B cell (primary cell): ENCODE measurements at places on chromosomes 6 and 20.
A peak's percentile ranks its signal among the peaks of the same experiment; 100 is the strongest.

DNA sequence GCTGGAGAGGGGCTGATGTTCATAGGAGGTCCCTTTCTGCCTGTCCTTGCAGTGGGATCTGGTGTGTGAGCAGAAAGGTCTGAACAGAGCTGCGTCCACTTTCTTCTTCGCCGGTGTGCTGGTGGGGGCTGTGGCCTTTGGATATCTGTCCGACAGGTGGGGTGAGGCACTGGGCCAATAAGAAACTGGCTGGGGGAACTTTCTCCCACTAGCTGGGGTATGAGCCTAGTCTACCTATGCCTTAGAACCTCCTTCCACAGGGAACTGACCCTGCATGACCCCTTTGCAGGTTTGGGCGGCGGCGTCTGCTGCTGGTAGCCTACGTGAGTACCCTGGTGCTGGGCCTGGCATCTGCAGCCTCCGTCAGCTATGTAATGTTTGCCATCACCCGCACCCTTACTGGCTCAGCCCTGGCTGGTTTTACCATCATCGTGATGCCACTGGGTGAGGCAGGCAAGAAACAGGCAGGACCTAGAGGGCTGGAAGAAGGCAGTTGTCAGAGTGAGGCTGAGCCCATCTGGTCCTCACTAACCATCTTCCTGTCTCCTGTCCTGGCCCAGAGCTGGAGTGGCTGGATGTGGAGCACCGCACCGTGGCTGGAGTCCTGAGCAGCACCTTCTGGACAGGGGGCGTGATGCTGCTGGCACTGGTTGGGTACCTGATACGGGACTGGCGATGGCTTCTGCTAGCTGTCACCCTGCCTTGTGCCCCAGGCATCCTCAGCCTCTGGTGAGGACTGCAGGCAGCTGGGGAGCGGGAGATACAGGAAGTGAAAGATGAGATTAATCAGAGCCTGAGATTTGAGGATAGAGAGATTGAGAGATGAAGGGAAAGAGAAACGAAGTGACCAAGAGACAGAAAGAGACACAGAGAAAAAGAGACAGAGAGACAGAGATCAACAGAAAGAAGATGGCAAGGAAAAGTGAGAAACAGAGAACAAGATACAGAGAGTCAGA lies 1.6 kb downstream of the SLC22A7 start:
- DNase-seq, result no peak

- DNase-seq, result no peak
Measured at GRCh38 chr20:39473536-39473935, 511.4 kb downstream of the DHX35 start.

DNA sequence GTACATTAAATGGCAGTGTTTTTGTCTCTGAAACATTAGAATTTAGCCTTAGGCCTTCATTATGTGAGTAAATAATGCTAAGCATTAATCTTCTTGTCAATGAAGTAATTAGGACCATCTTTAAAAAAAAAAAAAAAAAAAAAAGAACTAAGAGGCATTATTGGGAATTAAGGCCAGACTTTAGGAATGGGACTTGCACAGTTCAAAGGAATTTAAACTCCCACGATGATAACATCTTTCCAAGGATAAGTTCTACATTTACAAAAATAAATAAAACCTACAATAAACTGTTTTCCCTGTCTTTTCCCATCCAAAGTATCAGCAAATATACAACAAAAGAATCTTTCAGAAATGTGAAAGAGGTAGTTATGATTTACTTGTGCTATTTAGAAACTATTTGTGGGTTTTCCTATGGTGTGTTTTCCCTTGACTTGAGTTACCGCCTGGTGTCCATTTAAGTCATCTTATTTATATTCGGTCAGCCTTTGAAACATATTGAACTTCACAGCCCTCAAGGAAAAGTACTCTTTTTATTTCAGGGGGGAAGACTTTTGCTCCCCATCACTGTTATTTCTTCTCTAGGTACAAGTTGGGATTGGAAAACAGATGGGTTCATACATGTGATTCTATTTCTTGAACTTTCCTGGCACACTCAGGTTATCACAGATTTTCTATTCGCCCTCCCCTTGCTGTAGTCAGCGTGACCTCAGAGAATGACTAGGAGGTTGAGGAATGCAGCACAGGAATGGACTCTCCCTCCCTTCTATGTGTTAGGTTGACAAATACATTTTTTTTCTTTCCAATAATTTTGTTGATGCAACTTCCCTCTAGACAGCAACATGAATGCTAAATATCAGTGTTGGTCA lies 13.6 kb downstream of the STMND1 start:
- DNase-seq, result no peak

- DNase-seq, result peak; percentile 76
Measured at GRCh38 chr6:87139236-87139635, 16.1 kb upstream of the ZNF292 start.

- no peak for DNase-seq
Measured at GRCh38 chr6:52573295-52573694, 3.6 kb downstream of the TRAM2 start.

GRCh38 chr6:96563853-96564252 lies 925 bp downstream of the FHL5 start:
- DNase-seq, result no peak

GRCh38 chr6:6057442-6058053 lies 50.8 kb upstream of the NRN1 start:
- peak; percentile 72 for DNase-seq

- no peak for DNase-seq
Measured at GRCh38 chr20:62393335-62393665, 6.4 kb downstream of the RPS21 start.

- DNase-seq, result no peak
Measured at GRCh38 chr20:59832406-59833363, 100.8 kb downstream of the SYCP2 start.

DNA sequence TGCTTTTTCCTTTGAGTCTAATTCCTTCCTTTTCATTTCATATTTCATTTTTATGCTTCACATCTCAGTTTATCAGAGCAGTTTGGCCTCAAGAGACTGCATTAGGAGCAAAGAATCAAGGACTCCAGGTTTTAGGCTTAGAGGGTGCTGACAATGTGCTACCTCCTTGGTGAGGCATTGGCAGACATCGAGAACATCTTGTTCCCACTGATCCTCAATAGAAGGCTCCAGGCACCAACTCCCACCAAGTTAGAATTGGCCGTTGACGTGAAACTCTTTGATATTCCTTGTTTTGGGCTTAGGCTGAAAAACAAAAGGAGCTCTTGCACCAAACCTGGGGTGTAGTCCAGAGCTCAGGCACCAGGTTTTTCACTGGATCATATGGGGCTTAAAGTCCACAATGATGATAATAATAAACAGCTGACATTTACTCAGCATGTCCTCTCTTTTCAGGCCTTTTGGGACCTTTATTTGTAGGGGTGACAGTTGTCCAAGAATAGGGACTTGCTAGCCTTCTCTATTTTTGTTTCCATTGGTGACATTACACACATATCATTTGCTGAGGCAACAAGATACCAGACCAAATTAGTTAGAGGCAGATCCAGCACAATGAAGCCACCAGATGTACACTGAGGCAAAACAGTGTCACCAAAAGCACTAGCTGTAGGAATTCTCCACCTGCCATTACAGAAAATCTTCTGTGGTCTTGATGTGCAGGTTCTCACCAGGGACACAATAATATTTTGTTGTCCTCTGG lies 81.0 kb upstream of the ENPP5 start:
- DNase-seq, result no peak

GRCh38 chr6:16669227-16669626 lies 92.0 kb downstream of the ATXN1 start:
- no peak for DNase-seq

DNA sequence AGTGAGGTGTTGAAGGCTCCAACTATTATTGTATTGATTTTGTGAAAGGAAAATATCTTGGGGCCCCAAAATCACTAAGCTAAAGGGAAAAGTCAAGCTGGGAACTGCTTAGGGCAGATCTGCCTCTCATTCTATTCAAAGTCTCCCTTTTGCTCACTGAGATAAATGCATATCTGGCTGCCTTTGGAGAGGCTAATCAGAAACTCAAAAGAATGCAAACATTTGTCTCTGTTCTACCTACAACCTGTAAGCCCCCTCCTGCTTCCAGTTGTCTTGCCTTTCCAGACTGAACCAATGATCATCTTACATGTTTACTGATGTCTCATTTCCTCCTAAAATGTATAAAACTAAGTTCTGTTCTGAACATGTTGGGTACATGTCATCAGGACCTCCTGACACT lies 125.9 kb downstream of the HTR1B start:
- DNase-seq, result no peak

DNA sequence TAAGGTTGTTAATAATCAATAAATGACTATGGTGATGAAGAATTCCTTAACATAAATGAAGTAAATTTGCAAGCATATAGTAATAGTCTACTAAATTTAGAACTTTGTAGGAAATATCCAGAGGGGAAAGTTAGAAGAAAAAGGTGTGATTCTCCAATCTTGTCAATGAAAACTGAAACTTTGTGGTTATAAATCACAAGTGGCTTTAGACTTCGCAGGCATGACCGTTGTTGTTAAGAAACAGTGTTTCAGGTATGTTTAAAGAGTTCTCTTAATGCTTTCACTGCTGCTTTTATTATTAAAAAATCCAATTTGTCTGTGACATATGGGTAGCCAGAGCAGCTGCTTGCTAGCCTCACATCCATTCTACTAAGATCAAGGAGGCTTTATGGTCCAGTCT lies 475.6 kb upstream of the ADGRB3 start:
- no peak for DNase-seq

DNA sequence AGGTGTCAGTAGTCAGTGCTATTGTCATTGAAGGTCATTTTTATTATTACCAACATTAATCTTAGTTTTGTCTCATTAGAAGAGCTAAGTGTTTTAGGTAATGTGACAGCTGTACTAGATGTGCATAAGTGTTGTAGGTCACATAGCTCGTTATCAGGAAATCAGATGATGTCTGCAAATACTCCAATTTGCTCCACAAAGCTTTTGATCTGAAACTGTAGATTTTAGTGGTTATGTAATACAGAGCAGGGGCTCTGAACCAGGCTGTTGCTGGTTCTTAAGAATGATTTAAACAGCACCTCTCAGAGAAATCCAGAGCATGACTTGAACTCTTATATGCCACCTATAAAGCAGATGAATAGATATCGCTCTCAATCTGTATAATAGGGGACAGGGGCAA lies 2.5 kb downstream of the IL17F start:
- no peak for DNase-seq

GRCh38 chr6:128754658-128755256 lies 128.2 kb upstream of the LAMA2 start:
- no peak for DNase-seq

- DNase-seq, result no peak
Measured at GRCh38 chr6:9943986-9944385, 470.9 kb downstream of the TFAP2A start.

- DNase-seq, result peak; percentile 79
Measured at GRCh38 chr6:41439524-41440418, 104.4 kb downstream of the NCR2 start.

- no peak for DNase-seq
Measured at GRCh38 chr6:119484598-119484997, 135.0 kb upstream of the MAN1A1 start.

DNA sequence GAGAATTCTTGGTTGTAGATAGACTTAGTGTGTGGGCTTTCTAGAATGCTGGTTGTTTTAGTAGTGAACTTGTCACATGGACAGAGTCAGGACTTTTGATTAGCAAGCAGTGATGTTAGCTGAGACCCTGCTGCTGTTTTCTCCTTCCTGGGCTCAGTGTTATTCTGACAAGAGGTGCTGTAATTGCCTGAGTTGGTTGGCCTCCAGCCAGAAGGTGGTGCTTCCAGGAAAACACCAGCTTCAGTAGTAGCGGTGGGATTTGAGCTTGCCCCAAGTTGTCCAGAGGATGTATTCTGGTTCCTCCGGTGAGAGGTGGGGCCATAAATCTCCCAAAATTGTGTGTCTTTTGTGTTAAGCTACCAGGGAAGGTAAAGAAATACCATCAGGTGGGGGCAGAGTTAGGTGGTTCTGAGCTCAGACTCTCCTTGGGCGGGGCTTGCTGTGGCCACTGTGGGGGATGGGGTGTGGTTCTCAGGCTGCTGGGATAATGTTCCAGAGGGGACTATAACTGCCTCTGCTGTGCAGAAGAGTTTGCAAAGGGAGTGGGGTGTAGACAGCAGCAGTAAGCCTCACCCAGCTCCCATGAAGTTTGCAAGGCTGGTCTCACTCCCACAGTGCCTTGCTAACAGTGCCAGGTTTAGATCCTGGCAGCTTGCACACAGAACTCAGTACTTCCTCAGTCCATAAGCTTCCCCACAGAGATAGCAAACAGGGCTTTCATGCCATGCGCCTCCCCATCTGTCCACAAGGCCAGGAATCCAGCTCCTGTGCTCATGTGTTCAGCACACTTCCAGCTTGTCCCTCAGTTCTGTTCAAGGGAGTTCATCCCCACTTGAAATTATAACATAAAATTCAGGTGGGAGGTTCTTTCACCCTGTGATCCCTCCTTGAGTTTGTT lies 278.4 kb upstream of the PTCHD4 start:
- no peak for DNase-seq
